ENCODE measurements at places on chromosomes 3 and 15.

- no peak for ATAC-seq
These were observed 12.1 kb downstream of the EPHB1 start for GRCh38 chr3:134807189-134807588.

DNA sequence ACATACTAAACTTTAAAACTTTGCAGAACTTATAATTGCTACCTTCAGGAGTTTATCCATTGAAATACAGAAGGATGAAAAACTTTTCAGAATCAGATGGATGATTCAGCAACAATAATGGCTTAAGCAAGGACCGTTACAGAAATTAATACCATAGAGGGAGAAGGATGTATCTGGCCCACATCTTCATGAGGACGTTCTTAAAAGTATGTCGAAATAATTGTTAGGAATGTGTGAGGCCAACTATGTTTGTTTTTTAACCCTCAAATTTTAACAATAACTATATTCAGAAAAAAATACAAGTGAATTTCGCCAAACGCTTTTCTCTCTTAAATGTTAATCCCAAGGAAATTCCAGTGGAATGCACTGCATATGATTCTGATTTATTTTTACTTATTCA lies 105.2 kb upstream of the EPHA3 start:
- ATAC-seq: no peak

GRCh38 chr3:156383441-156384025 lies 171.4 kb downstream of the SSR3 start:
- ATAC-seq: no peak

GRCh38 chr15:40416056-40416455 lies 10.5 kb downstream of the IVD start:
- no peak for ATAC-seq

All from stimulated activated memory B cell treated with anti-CD40 and anti-IgM and Interleukin-4, amounts not matched to agents 10 μg/mL and 1 μg/mL and 100 μg/mL, for 72 hours (primary cell).